ENCODE measurements at places on chromosomes 13 and 19.
A peak's percentile ranks its signal among the peaks of the same experiment; 100 is the strongest.

GRCh38 chr19:8654591-8655339 is 24.3 kb downstream of the NFILZ start:
- DNase-seq = peak; percentile 9

DNA sequence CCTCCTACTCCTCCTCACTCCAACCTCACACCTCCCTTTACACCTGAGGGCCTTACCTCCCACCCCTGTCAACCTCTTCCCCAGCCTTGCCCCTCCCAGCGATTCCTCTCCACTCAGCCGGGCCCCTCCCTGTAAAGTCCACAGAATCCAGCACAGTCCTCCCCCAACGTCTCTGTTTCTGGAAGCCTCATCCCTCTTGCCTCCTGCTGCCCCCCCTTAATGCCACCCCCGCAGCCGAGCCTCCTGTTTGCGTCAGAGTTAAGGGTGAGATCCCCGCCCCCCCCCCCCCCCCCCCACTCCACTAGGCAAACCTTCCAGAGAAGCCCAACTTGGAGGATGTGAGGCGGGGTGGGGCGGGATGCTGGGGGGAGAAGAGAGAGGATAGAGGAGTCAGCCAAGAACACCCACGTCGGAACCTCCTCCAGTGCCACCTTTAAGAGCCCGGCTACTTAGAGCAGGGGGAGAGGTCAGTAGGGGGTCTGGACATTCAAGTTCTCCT is 2.1 kb downstream of the UNC13A start:
- no peak for DNase-seq

DNA sequence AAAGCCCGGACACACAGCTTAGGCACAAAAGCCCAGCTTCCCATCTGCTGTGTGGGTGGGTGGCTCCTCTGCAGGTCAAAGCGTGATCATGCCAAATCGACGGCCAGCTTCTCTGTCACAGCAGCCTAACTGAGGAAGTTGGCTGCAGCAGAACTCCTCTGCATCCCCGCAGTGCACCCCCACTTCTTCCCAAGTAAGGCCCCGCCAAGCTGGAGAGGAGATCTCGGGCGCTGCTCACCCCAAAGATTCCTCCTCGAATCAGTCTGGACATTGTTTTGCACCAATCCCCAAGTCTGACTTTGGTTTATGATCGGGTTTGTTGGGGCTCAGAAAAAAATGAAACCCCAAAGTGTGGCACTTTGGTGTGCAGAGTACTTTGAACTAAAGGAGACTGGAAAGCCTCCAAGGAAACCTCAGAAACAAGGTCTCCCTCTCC is 19.7 kb upstream of the CPB2 start:
- DNase-seq = peak; percentile 65

GRCh38 chr13:79246578-79246949 is 159.5 kb downstream of the RBM26 start:
- no peak for DNase-seq

GRCh38 chr13:101146101-101146898 is 270.0 kb downstream of the NALCN start:
- no peak for DNase-seq

DNA sequence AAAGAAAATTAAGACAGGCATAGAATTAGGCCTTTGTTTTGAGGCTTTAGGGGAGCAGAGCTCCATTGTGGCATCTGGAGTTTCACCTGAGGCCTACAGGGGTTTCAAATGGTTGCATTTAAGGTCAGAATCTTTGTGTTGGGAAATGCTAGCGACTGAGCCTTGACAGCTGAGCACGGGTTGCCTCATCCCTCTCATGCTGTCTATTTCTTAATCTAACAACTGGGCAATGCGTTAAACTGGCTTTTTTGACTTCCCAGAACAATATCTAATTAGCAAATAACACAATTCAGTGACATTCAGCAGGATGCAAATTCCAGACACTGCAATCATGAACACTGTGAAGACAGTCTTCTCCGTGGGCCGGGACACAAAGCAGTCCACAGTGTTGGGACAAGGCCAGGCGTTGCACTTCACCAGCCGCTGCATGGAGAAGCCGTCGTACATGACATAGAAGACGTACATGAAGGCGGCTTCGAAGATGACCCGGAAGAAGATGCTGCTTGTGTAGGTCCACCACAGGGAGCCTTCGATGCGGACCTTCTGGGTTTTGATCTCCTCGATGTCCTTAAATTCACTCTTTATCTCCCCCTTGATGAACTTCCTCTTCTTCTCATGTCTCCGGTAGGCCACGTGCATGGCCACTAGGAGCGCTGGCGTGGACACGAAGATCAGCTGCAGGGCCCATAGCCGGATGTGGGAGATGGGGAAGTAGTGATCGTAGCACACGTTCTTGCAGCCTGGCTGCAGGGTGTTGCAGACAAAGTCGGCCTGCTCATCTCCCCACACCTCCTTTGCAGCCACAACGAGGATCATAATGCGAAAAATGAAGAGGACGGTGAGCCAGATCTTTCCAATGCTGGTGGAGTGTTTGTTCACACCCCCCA is 3.8 kb downstream of the GJB2 start:
- DNase-seq = peak; percentile 85

DNA sequence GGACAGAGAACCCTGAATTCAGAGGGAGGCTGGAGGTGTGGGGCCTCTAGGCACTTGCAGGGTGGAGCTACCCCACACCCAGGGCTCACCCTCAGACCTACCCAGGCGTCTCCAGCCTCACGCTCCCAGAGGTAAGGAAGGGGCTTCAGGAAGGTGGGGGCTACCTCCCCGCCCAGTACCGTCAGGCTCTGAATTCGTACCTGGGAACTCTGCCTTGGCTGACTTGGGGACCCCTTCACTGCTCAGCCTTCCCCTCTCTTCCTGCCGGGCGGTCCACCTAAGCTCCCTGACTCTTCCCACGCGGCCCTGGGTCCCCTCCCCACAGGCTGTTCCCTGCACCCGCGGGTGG is 28.5 kb upstream of the PARP4 start:
- DNase-seq = no peak

DNA sequence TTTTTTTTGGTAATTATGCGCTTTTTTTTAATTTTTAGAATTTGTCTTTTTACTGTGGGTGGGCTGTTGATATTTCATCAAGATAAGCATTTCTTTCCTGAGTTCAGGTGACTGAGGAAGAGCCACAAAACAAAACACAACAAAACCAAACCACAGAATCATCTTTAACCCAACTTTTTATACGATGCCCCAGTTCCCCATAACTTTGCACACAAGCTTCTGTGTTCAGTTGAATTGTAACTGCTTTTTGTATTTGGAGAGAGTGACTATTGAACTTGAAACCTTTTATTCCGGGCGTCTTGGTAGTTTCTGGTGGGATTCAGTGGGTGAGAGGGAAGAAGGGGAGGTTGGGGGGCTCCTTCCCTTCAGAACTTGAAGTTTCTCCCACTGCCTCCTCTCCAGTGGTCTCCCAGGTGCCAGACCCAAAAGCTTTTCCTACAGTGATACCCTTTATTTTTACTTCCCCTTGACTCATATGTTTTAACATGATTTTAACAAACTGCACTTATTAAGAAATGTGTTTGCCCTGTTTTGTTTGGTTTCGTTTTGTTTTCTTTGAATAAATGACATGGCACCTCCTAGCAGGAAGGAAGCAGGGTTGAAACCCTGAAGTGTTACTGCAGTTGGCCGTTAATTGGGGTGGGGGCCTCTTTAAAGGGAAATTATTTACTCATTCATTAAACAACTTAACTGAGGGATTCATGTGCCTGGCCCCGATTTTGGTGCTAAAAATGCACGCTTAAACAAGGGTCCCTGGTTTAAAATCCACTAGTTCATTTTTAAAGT is 2.7 kb upstream of the CCDC97 start:
- DNase-seq = no peak

DNA sequence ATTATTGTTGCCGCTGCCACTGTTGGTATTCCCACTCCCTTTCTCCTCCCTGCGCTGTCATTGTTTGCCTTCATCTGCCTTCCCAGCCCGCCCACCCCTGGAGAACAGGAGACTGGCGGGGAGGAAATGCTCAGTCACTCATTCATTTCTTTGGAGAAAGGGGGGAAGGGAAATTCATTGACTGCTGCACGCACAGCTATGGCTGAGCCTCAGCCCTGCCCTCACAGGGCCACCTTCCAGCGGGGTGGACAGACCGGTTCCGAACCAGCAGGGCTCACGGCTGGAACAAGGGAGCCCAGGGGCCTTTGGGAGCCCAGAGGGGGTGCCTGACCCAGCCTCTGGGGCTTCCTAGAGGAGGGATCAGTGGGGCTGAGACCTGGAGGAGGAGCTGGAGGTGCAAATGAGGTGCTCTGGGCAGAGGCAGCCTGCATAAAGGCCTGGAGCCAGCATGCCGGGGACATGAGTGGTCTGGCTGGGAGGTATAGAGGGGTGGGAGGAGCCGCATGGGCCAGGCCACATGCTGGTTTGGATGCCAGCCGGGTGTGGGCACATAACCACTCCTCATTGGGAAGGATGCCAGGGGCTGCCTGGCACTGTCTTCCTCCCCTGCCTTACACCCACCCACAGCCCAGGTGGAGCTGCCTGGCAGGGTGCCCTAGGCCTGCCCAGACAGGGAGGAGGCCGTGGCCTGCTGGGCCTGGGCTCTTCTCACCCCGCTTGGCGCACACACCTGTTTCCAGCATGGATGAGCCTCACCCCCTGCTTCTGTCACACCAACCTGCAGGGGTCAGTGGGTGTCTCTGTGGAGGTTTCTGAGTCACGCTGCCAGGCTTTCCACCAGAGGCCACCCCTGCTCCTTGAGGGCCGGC is 26.8 kb downstream of the PPP5C start:
- no peak for DNase-seq

GRCh38 chr13:60720590-60720989 is 323.6 kb downstream of the TDRD3 start:
- DNase-seq = no peak

DNA sequence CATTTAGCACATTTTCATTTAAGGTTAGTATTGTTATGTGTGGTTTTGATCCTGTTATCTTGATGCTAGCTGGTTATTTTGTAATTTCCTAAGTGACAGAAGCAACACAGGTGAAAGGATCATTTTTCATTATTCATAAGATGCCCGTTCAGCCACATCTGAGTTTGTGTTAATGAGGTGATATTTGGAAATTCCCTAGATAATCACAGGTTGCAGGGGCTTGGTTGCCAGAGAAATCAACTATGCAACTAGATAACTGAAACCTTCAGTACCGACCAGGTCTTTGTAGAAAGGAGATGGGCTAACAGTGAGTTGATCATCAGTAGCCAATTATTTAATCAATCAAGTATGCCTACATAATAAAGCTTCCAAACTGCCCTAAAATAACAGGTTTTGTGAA is 121.3 kb upstream of the UFM1 start:
- DNase-seq = no peak

DNA sequence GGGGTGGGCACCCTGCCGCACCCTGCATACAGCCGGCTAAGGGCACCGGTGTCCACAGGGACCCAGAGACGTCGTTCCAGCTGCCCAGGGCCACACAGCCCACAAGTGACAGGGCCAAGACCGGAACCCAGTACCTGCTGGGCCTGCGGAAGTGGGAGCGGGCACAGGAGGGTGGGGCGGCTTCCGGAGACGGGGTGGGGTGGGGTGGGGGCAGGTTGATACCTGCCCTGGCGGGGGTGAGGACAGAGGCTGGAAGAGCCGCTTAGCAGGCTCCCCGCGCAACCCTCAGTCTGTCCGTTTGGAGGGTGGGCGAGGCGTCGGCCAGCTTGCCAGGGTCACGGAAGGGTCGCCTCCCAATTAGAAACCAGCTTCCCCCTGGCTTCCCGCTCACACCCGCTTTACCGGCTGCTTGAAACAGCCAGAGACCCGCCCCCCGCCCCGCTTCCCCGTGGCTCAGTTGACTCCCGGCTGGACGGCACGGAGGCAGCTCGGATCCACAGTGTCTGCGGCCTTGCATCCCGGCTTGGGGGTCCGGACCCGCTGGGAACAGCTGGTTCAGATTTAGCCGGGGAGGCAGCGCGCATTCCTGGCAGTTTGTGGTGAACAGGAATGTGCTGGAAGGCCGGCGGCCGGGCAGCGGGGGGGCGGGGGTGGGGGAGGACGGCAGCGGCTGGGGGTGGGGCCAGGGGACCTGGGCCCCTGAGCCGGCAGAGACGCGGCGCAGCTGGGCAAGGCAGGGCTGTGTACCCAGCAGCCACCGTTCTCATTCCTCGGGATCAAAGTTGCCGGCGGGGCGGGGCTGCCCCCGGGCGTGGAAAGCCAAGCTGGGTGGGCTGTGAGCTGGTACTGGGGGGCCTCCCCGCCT is 1.9 kb downstream of the CNN2 start:
- no peak for DNase-seq

GRCh38 chr19:1260749-1261537 is 8.2 kb upstream of the CIRBP start:
- DNase-seq = peak; percentile 82

- DNase-seq = no peak
These were observed 16.5 kb upstream of the B3GNT3 start for GRCh38 chr19:17778251-17778967.

- peak; percentile 70 for DNase-seq
These were observed 115.4 kb downstream of the ABCC4 start for GRCh38 chr13:95185851-95186250.

- DNase-seq = no peak
These were observed 8.8 kb upstream of the OXGR1 start for GRCh38 chr13:97003071-97003470.

DNA sequence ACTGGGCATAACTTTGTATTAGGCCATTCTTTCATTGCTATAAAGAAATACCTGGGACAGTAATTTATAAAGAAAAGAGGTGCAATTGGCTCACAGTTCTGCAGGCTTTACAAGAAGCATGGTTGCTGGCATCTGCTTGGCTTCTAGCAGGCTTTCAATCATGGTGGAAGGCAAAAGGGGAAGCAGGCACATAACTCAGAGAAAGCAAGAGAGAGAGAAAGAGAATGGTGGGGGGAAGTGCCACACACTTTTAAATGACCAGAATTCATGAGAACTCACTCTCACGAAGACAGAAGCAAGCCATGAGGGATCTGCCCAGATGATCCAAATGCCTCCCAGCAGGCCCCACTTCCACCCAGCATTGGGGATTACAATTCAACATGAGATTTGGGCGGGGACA is 179.7 kb downstream of the SPRY2 start:
- DNase-seq = no peak

- no peak for DNase-seq
These were observed 444.8 kb downstream of the FOXO1 start for GRCh38 chr13:40221460-40222201.

DNA sequence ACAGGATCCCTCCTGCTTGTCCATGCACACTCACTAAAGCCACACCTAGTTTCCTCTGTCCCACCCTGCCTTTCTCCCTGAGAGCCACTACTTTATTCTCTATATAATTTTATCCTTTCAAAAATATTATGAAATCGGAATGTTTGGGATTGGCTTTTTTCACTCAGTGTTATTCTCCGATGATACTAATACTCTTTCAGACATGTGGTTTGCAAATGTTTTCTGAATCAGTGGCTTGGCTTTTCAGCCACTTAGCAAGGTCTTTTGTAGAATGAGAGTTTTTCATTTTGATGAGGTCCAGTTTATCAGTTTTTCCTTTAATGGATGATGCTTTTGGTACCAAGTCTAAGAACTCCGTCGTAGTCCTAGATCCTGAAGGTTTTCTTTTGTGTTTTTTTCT is 11.6 kb downstream of the SPATA13 start:
- no peak for DNase-seq
